ENCODE measurements at places on chromosomes 7 and 10.

DNA sequence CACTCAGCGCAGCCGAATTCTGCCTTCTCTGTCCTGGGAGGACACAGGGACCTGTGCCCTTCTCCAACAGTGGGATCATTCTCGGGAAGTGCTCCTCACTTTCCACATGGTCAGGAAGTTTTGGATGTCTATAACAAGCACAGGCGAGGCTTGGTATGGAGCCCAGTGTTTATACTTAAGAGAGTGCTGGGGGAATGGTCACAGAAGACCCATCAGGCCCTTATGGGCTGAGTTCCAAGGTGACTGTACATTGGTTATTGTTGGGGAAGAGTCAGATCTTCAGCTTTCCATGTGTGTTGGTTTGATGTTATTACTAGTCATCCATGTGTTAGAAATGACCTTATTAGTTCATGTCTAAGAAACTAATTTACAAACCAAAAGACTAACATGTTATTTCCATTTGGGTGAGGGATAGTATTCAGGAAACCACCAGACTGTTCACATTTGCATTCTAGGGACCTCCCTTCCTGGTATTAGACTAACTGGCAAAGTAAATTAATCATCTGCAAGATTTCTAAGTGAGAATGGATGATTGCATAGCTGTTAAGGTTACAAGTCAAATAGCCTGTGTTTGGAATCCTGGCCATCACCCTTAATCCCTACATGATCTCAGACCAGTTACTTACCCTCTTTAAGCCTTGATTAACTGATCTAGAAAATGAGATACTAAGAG lies 834.2 kb downstream of the LRMDA start:
- DNase-seq, result no peak

DNA sequence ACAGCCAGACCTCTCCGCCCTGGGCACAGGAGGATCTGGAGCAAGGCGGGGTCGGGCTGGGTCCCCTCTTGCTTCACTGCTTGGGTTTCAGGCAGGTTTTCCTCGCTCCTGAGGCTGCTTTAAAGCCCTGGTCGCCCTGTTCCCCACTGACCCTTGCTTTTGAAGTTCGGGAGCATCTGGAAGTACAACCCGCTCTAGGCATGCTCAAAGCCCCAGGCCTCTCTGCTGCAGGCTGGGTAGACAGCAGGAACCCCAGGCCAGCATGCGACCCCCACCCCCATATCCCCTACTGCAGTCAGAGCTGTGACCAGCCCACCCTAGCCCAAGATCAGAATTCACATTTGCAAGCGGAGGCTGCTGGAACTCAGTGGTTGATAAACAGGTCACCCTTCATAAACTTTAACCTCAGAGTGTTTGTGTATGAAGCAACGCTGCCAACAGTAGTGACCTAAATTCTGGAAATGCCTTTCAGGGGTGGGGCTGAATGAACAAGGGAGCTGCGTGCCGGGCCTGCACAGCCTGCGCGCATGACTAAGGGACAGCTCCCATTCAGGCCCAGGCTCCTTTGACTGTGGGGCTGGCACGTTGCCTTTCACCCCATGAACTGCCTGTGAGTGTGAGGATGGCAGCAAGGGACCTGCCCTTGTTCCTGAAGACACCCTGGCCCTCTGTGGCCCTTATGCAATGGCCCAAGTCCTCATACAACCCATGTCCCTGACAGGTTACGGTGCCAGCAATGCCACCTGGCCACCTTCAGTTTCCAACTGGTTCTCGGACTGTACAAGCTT lies 52.5 kb downstream of the PROSER2 start:
- DNase-seq, result no peak

GRCh38 chr10:9009505-9009904 lies 955.0 kb downstream of the GATA3 start:
- DNase-seq, result no peak

DNA sequence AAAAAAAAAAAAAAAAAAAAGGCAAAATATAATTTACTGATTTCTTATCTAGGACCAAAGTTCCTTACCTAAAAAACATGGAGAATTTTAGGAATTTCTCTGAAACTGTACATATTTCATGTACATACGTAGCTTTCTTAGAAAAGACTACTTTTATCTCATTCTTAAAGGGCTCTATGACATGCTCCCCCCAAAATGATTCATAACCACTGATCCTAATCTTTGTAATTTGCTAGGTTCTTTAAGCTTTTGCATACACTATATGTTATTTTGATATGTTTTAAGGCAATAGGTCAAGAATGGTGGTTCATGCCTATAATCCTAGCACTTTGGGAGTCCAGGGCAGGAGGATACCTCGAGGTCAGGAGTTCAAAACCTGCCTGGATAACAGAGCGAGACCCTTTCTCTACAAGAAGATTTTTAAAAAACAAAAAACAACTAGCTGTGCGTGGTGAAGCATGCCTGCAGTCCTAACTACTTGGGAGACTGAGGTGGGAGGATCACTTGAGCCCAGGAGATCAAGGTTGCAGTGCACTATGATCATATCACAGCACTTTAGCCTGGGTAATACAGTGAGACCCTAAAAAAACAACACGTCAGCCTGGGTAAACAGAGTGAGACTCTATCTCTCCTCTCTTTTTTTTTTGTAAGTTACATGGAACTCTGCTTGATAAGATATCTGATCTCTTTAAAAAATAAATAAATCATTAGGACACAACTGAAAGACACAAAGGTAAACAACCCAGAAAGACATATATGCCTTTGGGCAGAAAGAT lies 54.8 kb downstream of the ATAD1 start:
- DNase-seq, result no peak

Measured in stimulated activated CD4-positive, alpha-beta T cell treated with anti-CD3 and anti-CD28 coated beads, Interleukin-1b, Interleukin-23, amount 100 ng/mL, for 48 hours (primary cell).